HT-29 (cell line): ENCODE measurements at places on chromosomes 11 and 22. TPM values are rescaled to one million over a fixed set of nuclear protein-coding genes. Genes with fewer than 3 reads are reported as not detected.

DNA sequence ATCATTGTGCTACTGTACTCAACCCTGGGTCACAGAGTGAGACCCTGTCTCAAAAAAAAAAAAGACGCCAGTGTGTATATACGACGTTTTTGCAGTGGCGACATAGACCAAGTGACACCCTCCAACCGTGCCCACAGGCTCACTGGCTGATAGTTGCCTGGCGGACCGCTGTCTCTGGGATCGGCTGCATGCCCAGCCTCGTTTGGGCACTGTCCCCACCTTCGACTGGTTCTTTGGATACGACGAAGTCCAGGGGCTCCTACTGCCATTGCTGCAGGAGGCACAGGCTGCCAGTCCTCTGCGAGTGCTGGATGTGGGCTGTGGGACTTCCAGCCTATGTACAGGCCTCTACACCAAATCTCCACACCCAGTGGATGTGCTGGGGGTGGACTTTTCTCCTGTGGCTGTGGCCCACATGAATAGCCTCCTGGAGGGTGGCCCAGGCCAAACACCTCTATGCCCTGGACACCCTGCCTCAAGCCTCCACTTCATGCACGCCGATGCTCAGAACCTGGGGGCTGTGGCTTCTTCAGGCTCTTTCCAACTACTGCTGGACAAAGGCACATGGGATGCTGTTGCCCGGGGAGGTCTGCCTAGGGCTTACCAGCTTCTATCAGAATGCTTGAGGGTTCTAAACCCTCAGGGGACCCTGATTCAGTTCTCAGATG, 1.3 kb downstream of the CSKMT start:
- no peak for DNase-seq

- DNase-seq: no peak
Observed at GRCh38 chr11:12200279-12200990, 90.0 kb downstream of the MICAL2 start.

DNA sequence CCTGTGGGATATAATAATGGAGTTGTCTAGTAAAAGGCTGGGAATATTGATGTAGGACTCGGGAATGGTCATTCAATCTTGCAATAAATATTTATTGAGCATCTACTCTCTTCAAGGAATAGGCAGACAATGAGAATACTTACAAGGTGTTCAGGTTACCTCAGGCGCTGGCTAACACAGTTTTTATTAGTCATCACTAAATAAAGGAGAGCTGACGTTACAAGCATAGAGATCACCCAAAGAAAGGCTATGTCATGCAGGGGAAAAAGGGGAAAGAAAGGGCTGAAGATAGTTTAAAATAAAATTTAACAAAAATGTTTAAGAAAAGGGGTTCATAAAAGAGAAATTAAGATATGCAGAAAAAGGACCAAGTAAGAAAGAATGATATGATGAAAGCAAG, 15.8 kb upstream of the CTSC start:
- DNase-seq: no peak

- DNase-seq: no peak
Observed at GRCh38 chr11:30879322-30880005, 293.3 kb upstream of the MPPED2 start.

The ST3GAL4 gene
- 140 and 158 TPM in 2 replicates for total RNA-seq
